Activated T-helper 2 cell treated with anti-CD3 and anti-CD28 coated beads, Interferon-gamma antibody, Interleukin-2, Interleukin-4, amounts not matched to agents 10 μg/mL and 5 μg/mL and 100 μg/mL, durations not matched to agents 14 hours and 24 hours and 36 hours (primary cell): ENCODE measurements at places on chromosomes 12 and 14.

DNA sequence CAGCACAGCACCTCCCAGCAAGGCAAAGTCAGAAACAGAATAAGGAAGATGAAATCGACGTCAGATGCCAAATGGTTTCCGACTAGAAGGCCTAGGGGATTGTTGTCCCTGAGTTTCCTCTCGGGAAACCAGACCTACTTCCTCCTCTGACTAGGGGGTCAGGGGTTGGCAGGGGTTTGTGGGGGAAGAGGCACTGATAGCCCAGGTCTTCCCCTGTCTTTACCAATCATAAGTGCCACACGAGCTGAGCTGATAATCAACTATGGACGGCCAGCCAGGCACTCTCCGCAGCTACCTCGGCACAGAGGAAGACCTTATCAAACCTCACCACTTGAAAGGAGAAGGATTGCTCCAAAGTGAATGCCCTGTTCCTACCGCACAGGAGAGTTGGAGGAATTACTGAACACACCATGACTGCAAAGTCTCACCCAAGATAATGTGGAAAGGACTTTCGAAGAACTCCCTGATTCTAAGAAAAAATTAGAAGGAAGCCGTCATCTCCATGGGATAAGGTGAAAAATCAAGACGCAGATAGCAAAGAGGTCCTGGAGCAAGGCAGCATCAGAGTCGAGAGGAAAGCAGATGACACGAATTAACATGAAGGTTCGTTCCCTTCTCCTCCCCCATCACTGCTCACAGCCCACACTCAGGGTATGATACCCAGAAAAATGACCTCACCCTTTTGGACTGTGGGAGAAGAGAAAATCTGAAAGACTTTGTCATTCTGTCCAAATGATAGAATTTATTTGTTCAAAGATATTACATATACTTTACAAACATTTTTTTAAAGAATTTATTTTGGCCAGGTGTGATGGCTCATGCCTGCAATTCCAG is 77.7 kb upstream of the MED13L start:
- DNase-seq = no peak

- DNase-seq = no peak
These were observed 16.5 kb downstream of the FAM186B start for GRCh38 chr12:49588721-49589516.

DNA sequence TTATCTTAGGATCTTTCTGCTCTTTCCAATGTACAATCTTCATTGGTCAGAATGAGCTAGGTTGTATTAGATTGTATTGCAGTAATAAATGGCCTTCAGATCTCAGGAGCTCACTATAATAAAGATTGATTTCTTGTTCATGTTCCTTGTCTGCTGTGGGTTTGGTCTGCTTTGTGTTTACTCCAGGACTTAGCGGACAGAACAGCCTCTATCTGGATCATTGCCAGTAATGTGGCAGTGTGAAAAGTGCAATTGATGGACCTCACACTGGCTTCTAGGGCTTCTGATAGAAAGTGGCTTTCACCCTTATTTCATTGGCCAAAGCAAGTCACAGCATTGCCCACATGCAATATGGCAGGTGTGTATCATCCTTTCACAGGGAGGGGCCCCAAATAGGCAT is 81.2 kb downstream of the BTG1 start:
- DNase-seq = no peak

DNA sequence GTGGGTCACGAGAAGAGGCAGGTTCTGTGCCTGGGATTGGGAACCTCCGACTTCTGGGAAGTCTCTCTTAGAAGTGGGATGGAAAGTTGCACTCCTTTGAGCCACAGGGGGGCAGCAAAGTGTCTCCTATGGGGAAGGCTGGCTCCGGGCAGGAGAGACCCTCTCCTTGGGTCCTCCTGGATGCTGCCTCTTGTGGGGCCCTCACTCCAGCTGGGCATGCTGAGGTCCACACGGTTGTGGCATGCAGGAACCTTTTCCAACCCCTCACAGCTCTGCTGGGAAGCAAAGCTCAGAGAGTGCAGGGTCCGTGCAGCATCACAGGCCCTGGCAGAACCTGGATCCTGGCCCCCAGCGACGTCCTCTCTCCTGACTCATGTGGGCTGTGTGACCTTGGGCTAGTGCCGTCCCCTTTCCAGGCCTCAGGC is 17.4 kb downstream of the SDSL start:
- no peak for DNase-seq

DNA sequence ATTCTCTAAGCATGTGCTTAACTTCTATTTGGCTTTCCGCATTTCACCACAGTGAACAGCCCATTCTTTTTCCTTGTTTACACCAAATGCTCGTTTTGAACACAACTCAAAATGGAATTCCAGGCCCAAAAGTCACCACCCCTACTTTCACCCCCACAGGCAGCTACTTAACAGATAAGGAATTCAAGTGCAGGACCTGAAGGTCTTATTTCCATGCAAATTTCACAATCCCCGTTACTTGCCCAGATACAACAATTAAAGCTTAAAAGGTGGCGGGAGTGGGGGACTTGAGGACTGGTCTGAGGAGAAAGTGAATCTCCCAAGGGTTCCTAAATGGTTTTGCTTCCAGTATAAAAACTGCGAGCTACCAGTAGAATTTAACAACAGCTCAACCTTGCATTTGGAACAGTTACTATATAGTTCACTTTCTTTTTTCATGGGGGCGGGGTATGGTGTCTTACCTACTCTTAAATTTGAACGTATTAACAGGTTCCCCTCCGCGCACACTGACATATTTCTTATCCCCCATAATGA is 3.7 kb downstream of the USP44 start:
- DNase-seq = no peak

- DNase-seq = no peak
These were observed 11.0 kb downstream of the RACGAP1 start for GRCh38 chr12:50014342-50014741.

DNA sequence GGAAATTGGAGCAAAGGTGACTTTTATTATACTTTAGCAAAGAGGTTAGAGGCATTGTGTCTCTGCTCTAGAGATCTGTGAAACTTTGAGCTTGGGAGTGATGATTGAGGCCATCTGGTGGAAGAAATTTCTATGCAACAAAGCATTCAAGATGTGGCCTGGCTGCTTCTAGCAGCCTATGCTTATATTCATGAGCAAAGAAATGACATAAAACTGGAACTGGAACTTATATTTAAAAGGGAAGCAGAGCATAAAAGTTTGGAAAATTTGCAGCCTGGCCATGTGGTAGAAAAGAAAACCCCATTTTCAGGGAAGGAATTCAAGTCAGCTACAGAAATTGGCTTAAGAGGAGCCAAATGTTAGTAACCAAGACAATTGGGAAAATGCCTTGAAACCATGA is 70.4 kb downstream of the SDR9C7 start:
- DNase-seq = no peak
